Large intestine (tissue), 12 donors: ENCODE measurements at places on chromosomes 6 and 20.

DNA sequence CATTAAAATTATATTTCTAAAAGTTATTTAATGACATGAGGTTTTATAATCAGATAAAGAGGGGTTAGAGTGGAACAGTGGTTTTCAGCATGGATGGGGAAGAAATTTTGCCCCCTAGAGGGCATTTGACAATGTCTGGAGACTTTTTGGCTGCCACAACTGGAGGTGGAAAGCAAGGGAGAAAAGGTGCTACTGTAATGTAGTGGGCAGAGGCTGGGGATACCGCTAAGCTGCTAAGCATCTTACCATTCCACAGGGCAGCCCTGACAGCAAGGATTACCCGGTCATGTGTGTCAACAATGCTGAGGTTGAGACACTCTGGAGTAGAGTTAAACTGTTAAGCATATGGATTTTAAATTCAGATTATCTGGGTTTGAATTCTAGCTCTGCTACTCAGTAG lies 52.9 kb upstream of the FABP7 start:
- DNase-seq, result no peak

GRCh38 chr6:157461000-157461915 lies 80.3 kb downstream of the ZDHHC14 start:
- no peak for DNase-seq

DNA sequence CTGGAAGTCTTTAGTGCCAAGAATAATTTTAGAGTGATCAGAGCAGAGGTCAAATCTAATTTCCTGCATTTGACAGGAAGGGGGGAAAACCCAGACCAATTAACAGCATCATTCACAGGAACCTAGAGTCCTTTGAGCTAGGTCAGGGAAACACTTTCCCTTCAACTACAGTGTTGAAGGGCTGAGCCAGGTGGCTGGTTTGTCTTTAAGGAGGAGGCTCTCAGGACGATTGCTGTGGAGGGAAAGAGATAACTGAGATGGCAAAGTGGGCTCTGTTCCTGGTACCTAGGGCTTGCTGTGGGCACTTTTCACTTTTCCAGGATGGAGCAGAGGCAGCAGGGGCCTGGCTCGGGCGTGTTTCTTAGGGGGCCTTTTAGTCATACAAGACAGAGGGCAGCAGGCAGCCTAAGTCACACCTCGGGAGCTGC lies 111.9 kb downstream of the SCML4 start:
- DNase-seq, result no peak

- DNase-seq, result no peak
Measured at GRCh38 chr20:55160996-55161395, 685.6 kb downstream of the DOK5 start.

- DNase-seq, result no peak
Measured at GRCh38 chr20:17530153-17530552, 1.0 kb downstream of the BFSP1 start.

DNA sequence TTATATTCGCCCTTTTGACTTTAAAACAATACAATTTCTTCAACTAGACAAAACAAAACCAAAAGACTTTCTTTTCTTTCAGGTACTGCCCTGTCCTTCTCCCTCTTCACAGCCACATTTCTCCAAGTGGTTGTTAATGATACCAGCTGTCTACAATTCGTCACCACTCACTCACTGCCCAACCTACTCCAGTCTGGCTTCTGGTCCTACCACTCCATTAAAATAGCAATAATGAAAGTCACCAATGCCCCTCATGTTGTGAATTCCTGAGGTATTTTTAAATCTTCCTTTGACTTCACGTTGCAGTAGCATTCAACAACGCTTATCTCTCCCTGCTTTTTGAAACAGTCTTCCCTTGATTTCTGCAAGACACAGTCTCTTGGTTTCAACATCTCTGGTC lies 11.6 kb upstream of the MAN1A1 start:
- DNase-seq, result no peak

GRCh38 chr20:35641743-35642142 lies 23.0 kb downstream of the CPNE1 start:
- no peak for DNase-seq
